Stimulated activated CD4-positive, alpha-beta T cell treated with anti-CD3 and anti-CD28 coated beads, Interleukin-1b, Interleukin-23, amount 100 ng/mL, for 1 hour (primary cell): ENCODE measurements at places on chromosomes 11 and 22.

DNA sequence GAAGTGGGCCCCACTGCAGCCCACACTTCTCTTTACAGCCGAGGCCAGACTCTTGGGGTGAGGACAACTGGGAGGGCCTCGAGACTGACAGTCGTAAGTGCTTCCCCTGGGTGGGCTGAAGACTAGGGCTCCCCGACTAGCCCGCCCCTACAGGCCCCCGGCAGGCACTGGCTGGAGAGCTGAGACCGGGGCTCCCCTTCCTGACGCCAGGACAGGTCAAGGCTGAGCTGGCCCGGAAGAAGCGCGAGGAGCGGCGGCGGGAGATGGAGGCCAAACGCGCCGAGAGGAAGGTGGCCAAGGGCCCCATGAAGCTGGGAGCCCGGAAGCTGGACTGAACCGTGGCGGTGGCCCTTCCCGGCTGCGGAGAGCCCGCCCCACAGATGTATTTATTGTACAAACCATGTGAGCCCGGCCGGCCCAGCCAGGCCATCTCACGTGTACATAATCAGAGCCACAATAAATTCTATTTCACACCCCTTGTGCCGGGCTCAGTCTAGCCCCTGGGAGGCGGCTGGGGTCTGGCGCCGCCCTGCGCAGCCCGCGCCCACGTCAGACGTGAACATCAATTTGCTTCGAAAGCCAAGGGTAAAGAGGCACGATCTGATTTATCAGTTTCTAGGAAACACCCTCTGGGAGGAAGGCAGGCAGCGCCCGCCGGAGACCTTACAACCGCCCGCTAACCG lies 13.5 kb downstream of the SCYL1 start:
- DNase-seq = no peak

GRCh38 chr11:30566482-30566881 lies 19.7 kb downstream of the MPPED2 start:
- DNase-seq = no peak

DNA sequence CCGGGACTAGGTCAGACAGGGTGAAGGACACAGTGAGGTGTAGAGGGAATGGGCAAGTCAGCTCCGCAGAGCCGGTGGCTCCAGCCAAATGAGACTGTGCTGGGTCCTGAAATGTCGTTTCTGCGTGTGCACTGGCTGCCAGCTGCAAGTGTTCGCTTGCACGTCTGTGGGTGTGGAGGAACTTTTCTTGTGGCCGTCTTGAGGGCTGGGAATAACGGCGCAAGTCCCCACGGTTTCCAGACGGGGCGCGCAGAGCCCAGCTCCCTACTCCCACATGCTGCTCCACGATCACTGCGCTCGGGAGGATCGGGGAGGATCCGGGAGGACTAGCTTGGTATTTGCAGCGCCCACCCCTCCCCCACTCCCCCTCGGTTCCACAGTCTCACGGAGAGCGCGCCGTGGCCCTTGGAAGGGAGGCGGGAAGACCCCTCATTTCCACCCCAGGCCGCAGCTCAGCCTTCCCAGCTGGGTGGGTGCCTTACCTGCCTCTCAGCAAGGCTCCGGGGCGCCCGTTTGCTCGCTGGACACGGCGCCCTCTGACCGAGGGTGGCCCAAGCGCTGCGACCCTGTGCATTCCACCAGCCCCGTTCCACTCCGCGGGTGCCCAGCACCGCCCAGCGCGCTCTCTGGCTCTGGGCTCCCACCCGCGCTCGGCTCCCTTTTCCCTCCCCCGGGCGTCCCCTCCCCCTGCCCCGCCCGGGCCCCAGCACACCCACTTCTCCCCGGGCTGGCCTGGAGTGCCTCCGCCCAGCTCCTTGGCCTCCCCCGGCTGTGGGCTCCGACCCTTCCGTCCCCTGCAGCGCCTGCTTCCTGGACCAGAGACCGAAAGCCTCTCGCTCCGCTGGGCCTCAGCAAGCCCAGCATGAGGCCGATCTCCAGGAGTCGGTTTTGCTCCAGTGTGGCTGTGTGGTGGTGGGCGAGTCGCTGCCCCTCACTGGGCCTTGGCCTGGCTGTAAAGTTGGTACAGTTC lies at the start of gene KCNE3:
Gene KCNE3 (minus strand): TSS at position 634 of the 970 bp plus-strand sequence. CDS start 9,986 bp downstream, outside the sequence.
- no peak for DNase-seq

- no peak for DNase-seq
These were observed 149.5 kb downstream of the COMMD9 start for GRCh38 chr11:36139767-36140166.

DNA sequence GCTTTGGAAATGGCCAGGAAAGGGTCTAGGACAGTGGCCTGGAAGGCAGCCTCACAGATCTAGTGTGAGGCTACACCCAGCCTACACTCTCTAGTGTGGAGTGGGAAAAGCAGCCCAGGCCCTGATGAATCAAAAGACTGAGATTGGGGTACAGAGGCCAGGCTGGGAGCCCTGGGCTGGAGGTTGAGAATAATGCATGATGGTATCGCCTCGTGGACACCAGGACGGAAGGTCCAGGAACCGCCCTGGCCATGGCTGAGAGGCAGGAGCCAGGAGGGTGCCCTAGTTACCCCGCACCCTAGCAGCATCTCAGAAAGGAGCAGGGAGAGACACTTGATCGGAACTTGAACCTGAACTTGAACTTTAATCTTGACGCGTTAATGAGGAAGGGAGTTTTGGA lies 40.5 kb upstream of the NFAM1 start:
- no peak for DNase-seq

- no peak for DNase-seq
These were observed 7.2 kb downstream of the FLI1 start for GRCh38 chr11:128701086-128701485.

DNA sequence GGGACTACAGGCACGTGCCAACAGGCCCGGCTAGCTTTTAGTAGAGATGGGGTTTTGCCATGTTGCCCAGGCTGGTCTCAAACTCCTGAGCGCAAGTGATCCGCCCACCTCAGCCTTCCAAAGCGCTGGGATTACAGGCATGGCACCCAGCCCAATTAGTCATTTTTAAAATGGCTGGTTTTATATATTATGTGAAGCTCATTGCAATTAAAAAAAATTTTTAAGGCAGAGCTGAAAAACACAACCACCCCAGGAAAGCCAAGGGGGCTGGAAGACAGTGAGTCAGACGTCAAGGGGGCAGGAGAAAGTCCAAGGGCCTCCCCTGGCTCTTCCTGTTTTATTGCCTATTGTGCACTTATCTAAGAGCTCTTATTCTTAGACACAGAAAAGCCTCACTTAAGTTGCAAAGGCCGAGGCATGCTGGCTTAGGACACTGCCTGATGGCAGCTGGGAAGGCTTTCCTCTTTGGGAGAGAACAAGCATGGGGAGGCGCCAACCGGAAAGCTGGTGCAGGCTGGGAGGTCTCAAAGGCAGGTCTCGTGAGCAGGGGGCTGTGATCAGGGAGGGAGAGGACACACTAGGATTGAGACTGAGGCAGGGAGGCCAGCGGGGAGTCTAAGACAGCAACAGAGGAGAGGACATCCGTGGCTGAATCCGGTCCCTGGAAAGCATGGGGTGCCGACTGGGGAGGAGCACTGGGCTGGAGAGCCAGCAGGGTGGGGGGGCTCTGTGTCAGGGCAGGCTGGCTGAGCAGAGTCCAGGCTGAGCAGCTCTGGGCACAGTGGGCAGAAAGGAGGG lies 11.1 kb upstream of the OSM start:
- DNase-seq = no peak
